ENCODE measurements at places on chromosomes 2 and 18. TPM values are rescaled to one million over a fixed set of nuclear protein-coding genes. Genes with fewer than 3 reads are reported as not detected.

Gene IL36G
- not detected for total RNA-seq

Gene GALNT14
- 4.2 TPM for total RNA-seq

Gene ACMSD
- total RNA-seq, result not detected

Gene RUFY4
- not detected for total RNA-seq

GRCh38 chr18:8771930-8772329 lies 66.6 kb downstream of the MTCL1 start:
- no peak for DNase-seq

GRCh38 chr2:43718530-43719124 lies 42.4 kb upstream of the C1GALT1C1L start:
- no peak for DNase-seq

DNA sequence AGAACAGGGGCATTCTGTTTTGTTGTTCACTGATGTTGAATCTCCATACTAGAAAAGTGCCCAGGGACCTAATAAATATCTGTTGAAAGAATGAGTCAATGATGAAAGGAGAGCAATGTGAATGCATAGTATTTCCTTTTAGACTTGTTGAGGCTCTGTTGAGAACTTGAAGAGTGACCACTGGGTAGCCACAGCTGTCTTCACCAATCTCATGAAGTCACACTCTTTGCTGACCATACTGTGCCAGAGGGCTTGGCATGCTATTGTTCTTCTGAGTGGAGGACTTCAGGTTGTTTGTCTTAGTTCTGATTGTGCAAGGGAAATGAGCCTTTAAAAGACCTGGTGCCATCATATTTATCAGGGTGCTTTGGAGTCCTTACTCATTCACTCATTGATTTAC lies 41.6 kb upstream of the NT5C1B start:
- no peak for DNase-seq

GRCh38 chr2:16161085-16161565 lies 220.8 kb downstream of the MYCN start:
- no peak for DNase-seq

DNA sequence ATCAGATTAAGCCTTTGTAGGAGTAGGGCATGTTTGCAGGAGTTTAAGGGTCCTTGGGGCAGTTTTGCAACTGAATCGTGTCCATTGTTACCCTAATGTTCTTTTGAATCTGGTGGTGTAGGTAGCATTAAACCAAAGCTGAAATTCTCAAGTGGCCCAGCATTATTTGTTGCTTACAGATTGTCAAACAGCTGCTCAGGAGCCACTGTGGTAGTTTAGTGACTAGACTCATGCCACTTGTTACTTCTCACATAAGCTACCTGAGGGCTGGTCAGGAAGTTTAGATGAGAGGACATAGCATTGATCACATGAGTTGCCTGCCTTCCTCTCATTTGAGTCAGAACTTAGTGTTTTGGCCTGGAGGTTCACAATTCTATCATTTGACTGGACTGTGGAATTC lies 157.6 kb downstream of the HAUS1 start:
- DNase-seq, result peak; percentile 25

DNA sequence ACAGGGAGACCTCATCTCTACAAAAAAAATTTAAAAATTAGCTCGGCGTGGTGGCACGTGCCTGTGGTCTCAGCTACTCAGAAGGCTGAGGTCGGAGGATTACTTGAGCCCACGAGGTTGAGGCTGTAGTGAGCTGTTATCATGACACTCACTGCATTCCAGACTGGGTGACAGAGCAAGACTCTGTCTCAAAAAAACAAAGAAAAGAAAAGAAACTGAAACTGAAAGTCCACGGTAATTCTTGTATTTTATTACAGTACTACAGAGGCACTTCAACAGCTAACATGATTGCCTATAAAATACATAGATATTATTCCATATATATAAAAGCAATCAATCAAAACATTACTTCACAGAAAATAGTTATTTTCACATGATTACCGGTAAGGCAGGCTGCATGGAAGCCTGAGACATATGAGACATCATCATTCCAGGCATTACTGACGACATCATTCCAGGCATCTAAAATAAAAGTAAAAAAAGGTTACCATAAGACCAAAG lies 23.1 kb downstream of the PRPF40A start:
- DNase-seq, result no peak

DNA sequence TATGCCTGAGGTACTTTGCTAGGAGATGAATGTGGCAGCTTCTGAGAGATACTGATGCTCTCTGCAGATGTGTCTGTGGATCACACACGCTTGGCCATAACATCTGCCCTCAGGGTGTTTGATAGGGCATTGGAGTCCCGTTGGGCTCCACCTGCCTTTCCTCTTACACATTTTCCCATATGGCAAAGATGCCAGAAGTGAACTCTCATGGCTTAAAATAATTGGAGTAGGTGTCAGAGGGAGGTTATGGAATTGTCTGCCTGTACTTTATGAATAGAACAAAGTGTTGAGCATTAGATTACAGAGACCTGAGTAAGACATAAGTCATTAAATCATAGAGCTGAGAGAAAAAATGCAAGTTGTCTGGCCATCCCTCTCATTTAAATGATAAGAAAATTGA lies 75.3 kb upstream of the PNPT1 start:
- DNase-seq, result no peak

DNA sequence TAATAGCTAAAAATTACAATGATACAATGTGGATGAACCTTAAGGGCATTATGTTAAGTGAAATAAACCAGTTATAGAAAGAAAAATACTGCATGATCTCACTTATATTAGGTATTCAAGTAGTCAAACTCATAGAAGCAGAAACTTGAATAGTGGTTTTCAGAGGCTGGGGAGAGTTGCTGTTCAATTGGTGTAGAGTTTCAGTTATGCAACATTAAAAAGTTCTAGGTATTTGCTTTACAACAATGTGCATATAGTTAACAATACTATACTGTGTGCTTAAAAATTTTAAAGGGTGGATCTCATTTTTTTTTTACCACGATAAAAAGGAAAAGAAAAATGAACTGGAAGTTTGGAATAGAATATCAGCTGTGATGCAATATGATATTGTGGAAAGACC lies 479.1 kb downstream of the SPAG16 start:
- no peak for DNase-seq

GRCh38 chr2:157898591-157898996 lies 22.5 kb upstream of the ACVR1 start:
- DNase-seq, result no peak

DNA sequence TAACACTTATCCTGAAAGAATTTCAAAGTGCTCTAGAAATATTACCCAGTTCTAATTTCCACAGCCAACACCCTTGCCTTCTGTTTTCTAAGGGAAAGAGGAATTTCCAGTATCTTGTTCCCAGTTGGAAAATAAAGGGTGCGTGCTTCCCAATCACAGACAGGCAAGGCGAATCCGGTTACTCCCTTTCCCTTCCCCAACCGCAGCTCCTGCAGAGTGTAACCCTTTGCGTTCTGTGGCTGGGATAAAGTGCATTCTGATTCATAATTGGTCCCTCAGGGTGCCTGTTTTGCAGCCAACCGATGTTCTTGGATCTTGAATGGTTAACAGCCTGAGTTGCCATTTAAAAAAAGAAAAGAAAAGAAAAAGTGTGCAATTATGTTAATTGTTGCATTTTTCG lies 40.6 kb upstream of the PGAP1 start:
- no peak for DNase-seq

DNA sequence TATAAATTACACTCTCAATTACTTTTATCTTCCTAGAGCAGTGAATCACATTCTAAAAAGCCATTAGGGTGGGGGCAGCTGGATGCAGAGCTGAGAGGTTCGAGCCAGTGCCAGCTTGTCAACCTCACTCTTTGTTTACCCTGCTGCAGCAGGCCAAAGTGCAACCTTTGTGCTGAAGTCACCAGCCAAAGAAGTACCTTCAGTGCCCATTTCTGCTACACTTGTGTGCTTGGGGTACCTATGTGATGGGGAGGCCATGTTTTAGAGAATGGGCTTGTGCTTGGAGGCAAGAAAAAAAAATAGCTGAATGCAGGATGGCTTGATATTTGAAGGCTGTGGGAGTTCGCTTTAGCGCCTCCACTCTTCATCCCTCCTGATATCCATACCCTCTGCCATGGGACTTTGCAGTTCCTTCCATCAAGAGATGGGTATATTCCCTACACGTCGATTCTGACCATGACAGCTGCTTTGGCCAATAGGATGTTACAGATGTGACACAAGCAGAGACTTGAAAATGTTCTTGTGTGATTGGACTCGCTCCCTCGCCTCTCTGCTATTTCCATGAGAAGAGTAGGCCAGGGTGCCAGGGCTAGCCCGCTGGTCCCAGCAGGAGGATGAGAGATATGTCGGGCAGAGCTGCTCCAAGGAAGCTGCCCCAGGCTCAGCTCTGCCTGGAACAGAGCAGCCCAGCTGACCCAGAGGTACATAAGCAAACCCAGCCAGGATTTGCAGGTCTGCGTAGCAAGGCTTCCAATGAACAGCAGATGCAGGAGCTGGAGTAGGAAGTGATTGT lies 12.7 kb upstream of the FZD5 start:
- DNase-seq, result no peak

- DNase-seq, result no peak
These were observed 105.1 kb downstream of the BCL2L11 start for GRCh38 chr2:111225856-111226255.

DNA sequence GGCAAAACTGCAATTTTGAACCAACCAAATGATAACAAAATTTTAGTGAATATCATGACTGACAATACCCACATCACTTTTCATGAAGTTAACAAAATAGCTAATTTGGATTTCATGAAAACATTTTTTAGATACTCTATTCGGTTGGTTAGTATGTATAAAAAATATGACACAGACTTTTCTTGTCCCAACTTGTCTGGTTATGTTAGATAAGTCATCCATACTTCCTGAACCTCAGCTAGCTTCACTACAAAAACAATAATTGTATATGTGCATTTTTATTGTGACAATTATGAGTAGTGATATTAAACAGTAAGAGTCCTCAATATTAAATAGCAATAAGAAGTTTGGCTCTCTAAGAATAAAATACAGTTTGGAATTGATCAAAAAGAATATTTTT lies 408.1 kb upstream of the DSEL start:
- no peak for DNase-seq

- no peak for DNase-seq
These were observed 30.5 kb downstream of the ASB1 start for GRCh38 chr2:238456970-238457926.

- no peak for DNase-seq
These were observed 260.9 kb downstream of the PHLPP1 start for GRCh38 chr18:62976227-62976626.

GRCh38 chr2:63639344-63639743 lies 50.6 kb downstream of the MDH1 start:
- peak; percentile 71 for DNase-seq

GRCh38 chr18:59047321-59048047 lies 92.2 kb upstream of the SEC11C start:
- DNase-seq, result no peak

GRCh38 chr2:23454501-23455120 lies 69.6 kb downstream of the KLHL29 start:
- DNase-seq, result no peak

- no peak for DNase-seq
These were observed 380.5 kb downstream of the DLGAP1 start for GRCh38 chr18:4074647-4075046.

- DNase-seq, result no peak
These were observed 287.7 kb downstream of the FBXO15 start for GRCh38 chr18:73859837-73860397.

All from H7 (cell line).